ENCODE measurements at places on chromosomes 16 and 17. TPM values are rescaled to one million over a fixed set of nuclear protein-coding genes. Genes with fewer than 3 reads are reported as not detected.

Gene APOBR
- not detected for total RNA-seq

Gene ACLY
- 107 TPM for total RNA-seq

Gene TP53TG3F
- not detected for total RNA-seq

Gene EPX
- not detected for total RNA-seq

Gene KRT14
- 0.16 TPM for total RNA-seq

Gene CES3
- total RNA-seq = 0.17 TPM

Gene CRHR1
- total RNA-seq = not detected

Gene COQ7
- 16.7 TPM for total RNA-seq

Gene TEX14
- total RNA-seq = under 0.01 TPM

Gene AGRP
- total RNA-seq = not detected

Gene GPR142
- total RNA-seq = not detected

Gene GPR179
- total RNA-seq = not detected

Gene EVPL
- total RNA-seq = 0.16 TPM

Gene DCTPP1
- total RNA-seq = 6.0 TPM

Gene NARF
- total RNA-seq = 17.7 TPM

Gene OR2C1
- total RNA-seq = 0.43 TPM

Gene HOXB7
- 3.8 TPM for total RNA-seq

Gene SPN
- under 0.01 TPM for total RNA-seq

Gene CES4A
- total RNA-seq = 1.1 TPM

Gene CCDC154
- 0.32 TPM for total RNA-seq

Gene SLC35G6
- total RNA-seq = not detected

Gene RAB37
- 0.60 TPM for total RNA-seq

Gene IRF8
- total RNA-seq = not detected

Gene HBA1
- total RNA-seq = not detected

Gene HBM
- not detected for total RNA-seq

Gene PRAC2
- not detected for total RNA-seq

Gene PITPNM3
- 0.26 TPM for total RNA-seq

Gene STH
- total RNA-seq = not detected

Gene CLEC3A
- total RNA-seq = not detected

Gene STX1B
- 3.5 TPM for total RNA-seq

Measured in bronchial smooth muscle cell (primary cell).